ENCODE measurements at places on chromosomes 5 and 9. TPM values are rescaled to one million over a fixed set of nuclear protein-coding genes. Genes with fewer than 3 reads are reported as not detected.

CDKN2B-AS1 gene
- total RNA-seq, result not detected

INSYN2B gene
- total RNA-seq, result not detected

NMUR2 gene
- total RNA-seq, result not detected

DNA sequence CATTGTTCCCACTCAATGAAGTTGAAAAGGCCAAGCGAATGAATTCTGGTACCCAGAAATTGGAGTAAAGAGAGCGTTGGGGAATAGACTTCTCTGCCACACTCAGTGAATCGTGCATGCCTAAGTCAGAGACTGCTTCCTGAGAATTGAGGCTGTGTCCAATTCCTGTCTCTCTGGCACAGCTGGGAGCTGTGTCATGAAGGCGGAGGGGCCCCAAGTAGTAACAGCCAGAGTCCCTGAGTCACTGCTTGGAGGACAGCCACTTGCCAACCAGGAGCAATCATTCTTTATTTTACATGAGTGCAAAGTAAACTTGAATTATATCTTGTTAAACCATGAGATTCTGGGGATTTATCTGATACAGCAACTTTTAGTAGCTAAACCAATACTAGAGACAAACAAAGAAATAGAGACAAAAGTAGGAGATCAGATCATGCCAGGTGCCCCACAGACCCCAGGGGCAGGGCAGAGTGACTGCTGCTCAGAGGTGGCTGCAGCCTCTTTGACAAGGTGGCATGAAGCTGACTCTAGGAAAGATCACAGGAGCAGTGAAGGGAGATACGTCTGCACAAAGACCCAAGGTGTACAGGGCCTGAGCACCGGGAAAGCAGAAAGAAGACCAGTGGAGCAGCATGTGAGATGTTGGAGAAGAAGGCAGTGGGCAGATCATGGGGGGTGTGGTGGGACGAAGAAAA lies 246.0 kb downstream of the GADD45G start:
- DNase-seq, result no peak

SCAMP1 gene
- 36.2 TPM for total RNA-seq

DNA sequence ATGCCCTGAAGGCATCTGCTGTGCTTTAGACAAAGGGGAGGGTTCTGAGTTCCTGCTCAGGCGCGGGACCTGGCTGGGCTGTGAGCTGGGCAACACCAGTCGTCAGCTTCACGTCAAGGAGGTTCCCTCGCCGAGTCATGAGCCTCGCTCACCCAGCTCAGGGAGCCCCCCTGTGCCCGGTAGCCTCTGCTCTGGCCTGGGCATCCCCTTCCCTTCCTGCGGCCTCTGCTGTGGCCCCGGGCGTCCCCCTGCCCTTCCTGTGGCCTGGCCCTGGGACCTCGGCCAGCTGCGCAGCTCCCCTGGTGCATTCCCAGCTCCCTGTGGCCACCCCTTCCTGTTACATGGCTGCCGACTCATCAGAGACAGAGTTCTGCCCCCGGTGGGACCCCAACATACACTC lies 29.8 kb downstream of the TERT start:
- DNase-seq, result no peak

MARCOL gene
- total RNA-seq, result not detected

DNA sequence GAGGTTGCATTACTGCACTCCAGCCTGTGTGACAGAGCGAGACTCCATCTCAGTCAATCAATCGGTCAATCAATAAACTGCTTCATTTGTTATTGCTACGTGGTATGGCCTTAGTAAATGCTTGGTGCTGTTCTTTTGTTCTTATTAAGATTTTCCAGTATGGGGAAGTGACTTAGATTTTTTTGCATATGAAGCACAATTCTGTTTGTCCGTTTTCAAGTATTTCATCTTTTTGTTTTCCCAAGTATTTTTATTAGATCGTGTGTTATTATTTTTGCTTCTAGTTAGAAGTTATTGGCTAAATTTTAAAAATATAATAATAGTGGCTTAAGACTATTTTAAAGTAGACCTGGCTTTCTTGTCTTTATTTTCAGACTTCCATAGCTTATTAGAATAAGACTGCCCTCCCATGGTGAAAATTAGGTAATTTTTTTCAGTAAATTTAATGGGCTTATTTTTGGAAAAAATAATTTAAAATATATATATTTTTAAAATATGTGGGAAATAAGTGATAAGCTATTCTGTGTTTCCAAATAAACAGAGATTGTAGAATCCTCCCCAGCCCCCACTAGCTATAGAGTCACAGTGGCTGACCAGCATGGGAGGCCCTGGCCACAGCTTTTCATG lies 14.7 kb upstream of the OMD start:
- DNase-seq, result no peak

BARX1 gene
- total RNA-seq, result 6.9 TPM

DNA sequence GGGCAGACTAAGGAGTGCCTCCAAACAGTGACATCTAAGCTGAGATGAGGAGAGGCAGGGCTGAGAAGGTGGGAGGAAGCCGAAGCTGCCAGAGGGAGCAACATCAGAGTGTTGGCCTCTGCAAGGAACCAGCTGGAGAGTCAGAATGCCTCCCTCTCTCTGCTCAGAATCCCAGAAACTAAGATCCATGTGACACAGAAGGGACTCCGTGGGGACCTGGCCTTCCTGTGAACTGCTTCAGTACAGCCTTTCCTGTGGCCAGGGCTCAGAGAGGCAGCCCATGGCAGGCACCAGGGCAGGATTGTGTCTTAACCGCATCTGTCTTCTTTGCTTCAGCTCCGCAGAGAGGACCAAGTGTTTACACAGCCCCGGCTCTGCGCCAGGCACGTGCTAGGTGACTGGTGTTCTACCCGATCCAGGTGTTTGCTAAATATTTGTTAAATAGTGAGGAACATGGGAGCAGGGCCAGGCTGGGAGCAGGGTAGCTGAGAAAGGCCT lies 33.5 kb downstream of the KCNMB1 start:
- DNase-seq, result peak; percentile 42

DNA sequence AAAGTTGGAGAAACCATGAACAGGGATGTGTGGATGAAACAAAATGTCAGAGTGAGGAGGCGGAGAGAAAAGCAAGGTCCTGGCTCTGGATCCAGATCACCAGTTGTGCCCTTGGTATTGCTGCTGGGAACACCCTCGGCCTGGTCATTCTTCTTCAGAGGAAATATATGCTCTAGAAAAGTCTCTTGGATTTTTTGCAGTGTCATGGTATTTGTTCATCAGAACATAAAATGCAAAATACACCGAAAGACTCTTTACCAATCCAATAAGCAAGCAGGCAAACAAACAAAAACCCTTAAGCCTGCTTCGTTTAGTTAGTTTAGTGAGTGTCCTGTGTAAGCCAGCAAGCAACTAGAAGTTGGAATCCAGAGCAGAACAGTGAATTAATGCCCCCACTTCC lies 88.7 kb upstream of the CDH6 start:
- no peak for DNase-seq

NPR3 gene
- total RNA-seq, result not detected

PCDHB7 gene
- total RNA-seq, result 3.4 TPM

DNA sequence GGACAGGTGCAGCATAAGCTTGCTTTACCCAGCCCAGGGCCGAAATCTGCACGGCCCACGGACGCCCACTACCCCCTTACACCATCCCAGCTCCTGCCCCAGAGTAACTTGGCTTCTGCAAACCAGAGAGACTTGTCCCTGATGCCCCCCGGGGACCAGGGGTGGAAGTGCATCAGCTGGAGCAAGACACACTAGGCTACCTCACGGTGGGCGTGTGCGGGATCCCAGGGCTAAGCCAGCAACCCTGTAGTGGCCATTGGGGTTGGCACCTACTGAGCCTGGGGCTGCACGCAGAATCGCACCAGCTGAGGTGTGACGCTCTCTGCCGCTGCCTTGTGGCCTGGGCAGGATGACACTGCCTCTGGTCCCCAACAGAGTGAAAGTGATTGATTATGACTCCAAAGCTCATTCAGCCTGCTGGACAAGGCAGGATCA lies 6.1 kb upstream of the ZNF79 start:
- DNase-seq, result peak; percentile 67

CDH18 gene
- 0.49 TPM for total RNA-seq

GRCh38 chr9:93295456-93296076 lies 111.6 kb downstream of the WNK2 start:
- no peak for DNase-seq

- no peak for DNase-seq
Measured at GRCh38 chr9:25678846-25679360, 659 bp upstream of the TUSC1 start.

DNA sequence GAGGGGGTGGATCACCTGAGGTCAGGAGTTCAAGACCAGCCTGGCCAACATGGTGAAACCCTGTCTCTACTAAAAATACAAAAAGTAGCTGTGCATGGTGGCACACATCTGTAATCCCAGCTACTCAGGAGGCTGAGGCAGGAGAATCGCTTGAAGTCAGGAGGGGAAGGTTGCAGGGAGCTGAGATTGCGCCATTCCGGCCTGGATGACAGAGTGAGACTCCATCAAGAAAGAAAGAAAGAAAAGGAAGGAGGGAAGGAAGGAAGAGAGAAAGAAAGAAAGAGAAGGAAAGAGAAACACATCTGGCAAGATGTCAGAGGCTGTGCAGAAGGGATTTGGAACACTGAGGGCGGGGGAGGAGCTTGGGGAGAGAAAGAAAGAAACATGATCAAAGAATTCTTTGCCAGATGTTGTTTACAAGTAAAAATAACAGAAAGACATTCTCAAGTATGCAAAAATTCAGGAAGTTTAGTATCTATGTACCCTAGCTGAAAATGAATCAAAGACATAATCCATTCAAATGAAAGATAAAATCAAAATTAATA lies 93.7 kb downstream of the AK8 start:
- no peak for DNase-seq

DNA sequence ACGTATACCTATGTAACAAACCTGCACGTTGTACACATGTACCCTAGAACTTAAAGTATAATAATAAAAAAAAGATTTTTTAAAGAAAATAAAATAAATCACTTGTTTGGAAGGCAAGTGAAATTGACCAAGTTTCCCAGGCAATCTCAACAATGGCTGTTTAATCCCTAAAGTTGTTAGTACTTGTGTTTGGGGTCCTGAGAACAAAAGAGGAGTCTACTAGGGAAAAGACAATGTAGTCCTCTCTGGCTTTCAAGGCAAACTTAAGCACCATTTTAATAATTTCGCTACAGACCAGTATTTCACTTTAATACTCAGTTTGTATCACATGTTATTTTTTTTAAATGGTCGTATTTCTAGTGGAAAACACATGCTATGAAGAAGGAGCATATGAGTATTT lies 14.2 kb downstream of the CEMIP2 start:
- no peak for DNase-seq

DNA sequence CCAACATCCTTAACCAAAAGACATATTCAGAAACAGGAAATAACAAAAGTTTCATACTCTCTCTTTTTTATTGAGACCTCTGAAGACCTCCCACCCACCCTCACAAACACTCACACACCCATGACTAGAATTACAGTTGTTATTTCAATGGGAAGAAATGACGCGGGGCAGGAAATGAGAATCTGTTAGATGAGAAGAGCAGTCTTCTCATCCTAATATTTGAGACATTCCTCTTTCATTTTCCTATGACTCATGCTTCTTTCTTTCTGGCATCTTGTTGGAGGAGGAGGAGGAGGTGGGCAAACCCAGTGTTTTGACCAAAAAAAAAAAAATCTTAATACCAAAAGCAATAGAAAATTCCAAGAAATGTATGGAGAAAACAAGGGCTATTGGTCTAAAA lies 179.5 kb upstream of the TARS1 start:
- no peak for DNase-seq

DNA sequence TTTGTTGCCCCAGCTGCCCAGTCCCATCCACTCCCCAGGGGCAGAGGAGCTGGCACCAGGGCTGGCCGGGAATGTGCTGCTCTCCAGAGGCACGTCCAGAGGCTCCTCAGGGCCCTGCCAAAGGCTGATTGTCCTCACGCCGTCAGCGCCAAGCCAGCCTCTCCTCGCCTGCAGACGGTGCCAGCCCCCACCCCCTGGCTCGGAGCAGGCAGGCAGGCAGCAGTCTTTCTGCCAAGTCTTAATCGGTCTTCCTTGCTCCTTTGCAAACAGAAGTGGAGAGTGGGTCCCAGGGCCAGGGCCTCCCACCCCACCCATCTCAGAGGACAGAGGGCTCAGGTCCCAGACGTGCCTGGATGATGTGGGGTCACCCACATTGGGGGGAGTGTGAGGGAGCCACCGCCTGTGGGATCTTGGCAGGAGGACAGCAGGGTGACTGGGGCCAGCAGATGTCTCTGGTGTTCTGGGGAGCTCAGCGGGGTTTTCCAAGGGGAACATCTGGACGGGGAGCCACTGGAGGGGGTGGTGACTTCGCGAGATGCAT lies 36.3 kb downstream of the FAM163B start:
- DNase-seq, result no peak

DNA sequence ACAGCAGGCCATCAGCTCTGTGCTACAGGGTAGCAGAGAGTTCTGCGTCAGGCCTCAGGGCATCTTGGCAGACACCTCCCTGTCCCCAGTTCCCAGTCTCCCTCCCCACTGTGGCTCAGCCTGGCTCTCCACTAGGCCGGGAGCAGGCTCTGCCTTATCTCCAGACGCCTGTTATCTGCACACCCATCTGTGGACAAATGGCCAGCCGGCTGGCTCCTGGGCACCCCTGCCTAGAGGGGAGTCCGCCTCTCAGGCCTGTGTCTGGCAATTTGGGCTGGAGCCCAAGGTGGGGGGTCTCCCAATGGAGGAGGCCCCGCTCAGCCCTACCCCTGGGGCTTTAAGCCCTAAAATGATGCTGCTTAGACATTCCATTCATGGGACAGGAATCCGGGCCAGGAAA lies 39.2 kb upstream of the HAND1 start:
- DNase-seq, result peak; percentile 22

DNA sequence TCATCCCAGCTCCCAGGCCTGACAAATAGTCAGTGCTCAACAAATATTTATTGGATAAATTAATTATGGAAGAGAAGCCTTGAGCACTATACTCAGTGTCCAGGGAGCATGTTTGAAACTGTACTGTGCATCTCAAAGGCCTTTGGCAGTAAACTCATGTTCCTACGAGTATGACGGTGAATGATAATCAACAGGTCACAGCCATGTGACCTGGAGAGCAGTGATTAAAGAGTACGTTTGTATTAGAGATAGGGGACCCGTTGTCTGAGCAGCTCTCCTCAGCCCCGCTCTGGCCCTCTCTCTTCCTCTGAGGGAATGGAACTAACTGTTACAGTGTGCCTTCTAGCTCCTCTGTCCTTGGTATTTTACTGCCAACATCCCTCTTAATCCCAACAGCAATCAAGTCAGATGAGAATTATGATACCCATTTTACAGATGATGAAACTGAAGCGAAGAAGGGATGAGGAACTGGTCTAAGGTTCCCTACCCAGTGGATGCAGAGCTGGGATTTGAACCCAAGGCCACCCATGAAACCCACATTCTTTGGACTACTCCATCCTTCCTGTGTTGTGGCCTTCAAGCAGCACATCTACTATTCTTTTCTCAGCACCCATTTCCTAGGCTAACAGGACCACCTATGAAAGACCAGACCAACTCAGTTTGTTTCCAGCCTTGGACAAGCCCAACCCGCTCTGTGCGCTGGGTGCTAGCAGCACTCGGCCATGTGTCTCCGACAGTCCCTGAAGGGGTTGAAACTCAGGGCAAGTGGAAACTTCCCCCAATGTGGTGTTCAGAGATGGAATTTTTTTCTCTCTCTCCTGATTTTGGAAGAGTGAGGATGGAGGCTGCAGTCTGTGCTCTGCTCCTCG lies 34.9 kb downstream of the SPRY4 start:
- no peak for DNase-seq

PCDHA6 gene
- 29.8 TPM for total RNA-seq

ZDHHC21 gene
- total RNA-seq, result 15.2 TPM

IRX1 gene
- total RNA-seq, result 69.3 TPM

LOX gene
- total RNA-seq, result 0.27 TPM

GRCh38 chr9:69232135-69232534 lies 58.1 kb downstream of the TJP2 start:
- no peak for DNase-seq

GRCh38 chr9:33719581-33720374 lies 75.6 kb upstream of the PRSS3 start:
- peak; percentile 66 for DNase-seq

PTPN3 gene
- total RNA-seq, result 1.6 TPM
